ENCODE measurements at places on chromosomes 6 and 20.
A peak's percentile ranks its signal among the peaks of the same experiment; 100 is the strongest.

DNA sequence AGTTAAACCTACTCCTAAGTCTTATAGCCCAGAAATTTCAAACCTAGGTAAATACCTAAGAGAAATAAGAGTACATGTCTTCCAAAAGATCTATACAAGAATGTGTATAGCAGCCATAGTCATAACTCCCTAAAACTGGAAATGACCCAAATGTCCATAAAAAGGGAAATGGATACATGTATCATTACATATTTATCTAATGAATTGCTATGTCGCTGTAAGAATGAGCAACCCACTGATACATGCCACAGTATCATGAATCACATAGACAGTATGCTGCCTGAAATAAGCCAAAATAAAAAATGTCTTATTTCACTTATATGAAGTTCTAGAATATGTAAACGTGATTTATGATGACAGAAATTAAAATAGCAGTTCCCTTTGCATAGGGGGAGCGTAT lies 679.5 kb downstream of the MAFB start:
- DNase-seq = no peak

GRCh38 chr6:38404355-38404754 lies 235.4 kb downstream of the BTBD9 start:
- DNase-seq = peak; percentile 3

GRCh38 chr20:62063315-62063980 lies 2.2 kb downstream of the TAF4 start:
- DNase-seq = no peak

- DNase-seq = no peak
These were observed 30.8 kb downstream of the SF3B5 start for GRCh38 chr6:144064402-144065212.

GRCh38 chr20:36792422-36792821 lies 18.9 kb upstream of the DSN1 start:
- no peak for DNase-seq

- DNase-seq = no peak
These were observed 23.5 kb downstream of the TAF4 start for GRCh38 chr20:62042025-62042820.

DNA sequence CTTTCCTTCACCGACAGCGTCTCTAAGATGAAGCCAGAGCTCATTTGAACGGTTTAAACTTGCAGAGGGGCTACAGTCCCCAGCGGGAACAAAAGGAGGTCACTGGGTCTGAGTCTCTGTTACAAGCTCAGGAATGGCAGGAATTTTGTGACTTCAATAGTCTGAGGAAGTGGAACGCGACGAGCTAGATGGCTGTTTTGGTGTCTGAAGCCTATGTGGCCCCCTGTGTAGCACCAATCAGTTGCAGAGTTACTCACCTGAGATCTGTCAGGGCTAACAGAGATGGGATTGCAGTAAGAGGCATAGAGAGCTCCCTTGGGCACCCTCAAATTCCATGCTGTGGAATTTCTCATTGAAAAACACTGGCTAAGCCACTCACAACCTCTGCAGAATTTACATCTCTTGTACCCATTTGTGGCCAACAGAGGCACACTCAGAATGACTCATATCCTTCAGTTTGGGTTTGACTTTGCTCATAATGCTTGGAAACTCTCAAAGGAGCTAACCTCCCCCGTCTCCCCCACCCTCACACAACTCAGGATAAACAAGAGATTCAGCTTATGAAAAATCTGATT lies 7.1 kb upstream of the TCP11 start:
- DNase-seq = no peak

DNA sequence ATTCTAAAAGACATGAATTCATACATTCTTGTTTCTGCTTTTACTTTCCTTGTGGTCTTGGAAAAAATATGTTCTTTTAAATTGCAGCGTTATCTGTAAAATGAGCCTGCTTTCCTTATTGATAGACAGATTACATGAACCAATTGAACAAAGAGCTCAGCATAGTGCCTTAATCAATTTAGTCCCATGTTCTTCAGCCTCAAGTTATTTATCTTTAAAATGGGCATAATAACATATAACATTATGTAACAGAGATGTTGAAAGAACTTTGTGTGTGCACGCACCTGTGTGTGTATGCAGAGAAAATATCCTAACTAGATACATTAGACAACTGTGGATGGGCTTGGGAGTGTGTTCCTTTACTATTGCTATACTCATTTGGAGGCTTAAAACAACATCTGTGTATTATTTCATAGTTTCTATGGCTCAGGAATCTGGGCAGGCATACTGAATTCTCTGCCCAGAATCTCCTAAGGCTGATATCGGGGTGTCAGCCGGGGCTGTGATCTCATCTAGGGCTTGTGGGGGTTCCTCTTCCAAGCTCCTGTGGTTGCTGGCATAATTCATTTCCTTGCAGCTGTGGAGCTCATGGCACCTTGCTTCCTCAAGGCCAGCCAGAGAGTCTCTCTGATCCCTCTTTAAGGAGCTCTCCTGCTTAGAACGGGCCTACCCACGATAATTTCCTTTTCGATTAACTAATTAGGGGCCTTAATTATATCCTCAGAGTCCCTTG lies 194.1 kb downstream of the ARID1B start:
- DNase-seq = no peak

GRCh38 chr6:71287038-71287437 lies 1.6 kb upstream of the OGFRL1 start:
- DNase-seq = no peak

GRCh38 chr6:36873612-36874442 lies 776 bp downstream of the PPIL1 start:
- no peak for DNase-seq

- DNase-seq = no peak
These were observed 38.6 kb upstream of the NXT1 start for GRCh38 chr20:23311947-23312506.

- no peak for DNase-seq
These were observed 24.3 kb upstream of the NHSL1 start for GRCh38 chr6:138523347-138524210.

GRCh38 chr6:93165850-93166430 lies 253.4 kb downstream of the EPHA7 start:
- DNase-seq = peak; percentile 88

- DNase-seq = no peak
These were observed 29.7 kb downstream of the ZMYND8 start for GRCh38 chr20:47326658-47327268.

DNA sequence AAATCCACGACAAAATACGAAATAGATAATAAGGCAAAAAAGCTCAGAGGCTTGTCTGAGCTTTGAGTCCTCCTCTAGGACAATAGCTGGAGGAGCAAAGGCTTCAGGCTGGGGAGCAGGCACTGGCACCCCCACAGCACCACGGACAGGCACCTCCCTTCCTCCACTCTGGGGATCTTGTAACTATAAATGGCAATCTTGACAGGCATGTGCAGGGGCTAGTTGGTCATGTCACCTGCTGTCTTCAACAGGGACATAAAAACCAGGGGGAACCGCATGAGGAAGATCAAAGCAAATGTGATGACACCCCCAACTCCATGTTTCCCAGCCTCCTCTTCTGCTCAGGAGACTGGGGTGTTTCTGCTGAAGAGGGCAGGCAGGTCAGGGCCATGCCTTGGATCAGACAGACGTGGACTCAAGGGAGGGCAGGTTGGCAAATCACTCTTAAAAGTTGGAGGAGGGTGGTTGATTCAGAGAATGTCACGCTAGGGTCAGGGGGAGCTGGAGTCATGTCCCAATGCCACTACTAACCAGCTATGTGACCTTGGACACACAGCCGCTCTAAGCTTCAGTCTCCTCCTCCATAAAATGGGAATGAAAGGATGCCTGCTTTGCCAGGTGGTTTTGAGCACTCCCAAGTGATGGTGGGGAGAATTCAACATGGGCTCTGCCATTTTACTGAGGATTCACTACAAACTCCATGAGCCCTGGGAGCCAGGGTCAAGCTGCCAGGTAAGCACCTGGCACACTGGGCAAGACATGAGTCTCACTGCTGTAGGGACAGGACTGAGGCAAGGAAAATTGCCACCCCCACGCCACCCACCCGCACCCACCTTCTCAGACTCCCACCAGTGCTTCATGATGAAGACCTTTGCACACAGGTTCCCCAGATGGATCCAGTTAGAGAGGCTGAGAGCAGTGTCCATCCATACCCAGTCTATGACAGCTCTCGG lies 48.0 kb downstream of the NPEPL1 start:
- no peak for DNase-seq

GRCh38 chr20:47711046-47711752 lies 74.1 kb downstream of the SULF2 start:
- no peak for DNase-seq

DNA sequence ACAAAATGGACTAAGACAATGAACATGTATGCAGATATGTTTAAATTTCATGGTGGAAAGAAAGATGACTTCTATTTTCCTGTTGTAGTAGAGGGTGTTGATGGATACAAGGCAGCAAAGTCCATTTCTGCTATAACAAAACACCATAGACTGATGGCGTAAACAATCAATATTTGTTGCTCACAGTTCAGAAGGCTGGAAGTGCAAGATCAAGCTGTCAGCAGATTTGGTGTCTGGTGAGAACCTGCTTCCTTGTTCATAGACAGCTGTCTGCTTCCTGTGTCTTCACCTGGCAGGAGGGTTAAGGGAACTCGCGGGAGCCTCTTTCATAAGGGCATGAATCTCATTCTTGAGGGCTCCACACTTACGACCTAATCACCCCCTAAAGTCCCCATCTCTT lies 83.0 kb upstream of the ELOVL5 start:
- no peak for DNase-seq

GRCh38 chr20:51061418-51062045 lies 38.6 kb upstream of the KCNG1 start:
- DNase-seq = no peak

DNA sequence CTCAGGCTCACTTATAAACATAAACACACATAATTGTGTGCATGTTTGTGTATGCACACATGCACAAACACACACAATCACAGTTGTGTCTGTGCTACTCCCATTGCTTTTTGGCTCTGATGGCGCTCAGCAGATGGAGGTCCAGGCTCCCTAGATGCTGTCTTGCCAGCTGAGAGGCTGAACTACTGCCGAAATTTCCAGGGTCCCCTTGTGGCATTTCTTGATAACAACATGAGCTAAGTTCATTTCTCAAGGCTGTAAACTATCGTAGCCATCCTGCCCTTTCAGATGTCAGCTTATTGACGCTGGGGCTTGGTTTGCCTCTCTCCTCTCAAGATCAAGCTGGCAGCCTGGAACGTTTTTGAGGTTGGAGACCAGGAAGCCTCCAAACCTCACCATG lies 313.9 kb upstream of the RNF24 start:
- DNase-seq = no peak

GRCh38 chr20:46638134-46638897 lies 12.9 kb downstream of the SLC13A3 start:
- no peak for DNase-seq

- peak; percentile 96 for DNase-seq
These were observed 98.5 kb downstream of the LY86 start for GRCh38 chr6:6686748-6687601.

- DNase-seq = no peak
These were observed 9.6 kb downstream of the LRP11 start for GRCh38 chr6:149854532-149854931.

GRCh38 chr6:154154389-154154967 lies 115.4 kb downstream of the OPRM1 start:
- DNase-seq = peak; percentile 61

- no peak for DNase-seq
These were observed 74.0 kb upstream of the SULF2 start for GRCh38 chr20:47859278-47859677.

All from NCI-H774 (cell line).